Cardiac septum (tissue), 1 donor: ENCODE measurements at places on chromosomes 6 and 20. TPM values are rescaled to one million over a fixed set of nuclear protein-coding genes. Genes with fewer than 3 reads are reported as not detected.

- no peak for DNase-seq
These were observed 5.6 kb downstream of the SRSF3 start for GRCh38 chr6:36599791-36600209.

DNA sequence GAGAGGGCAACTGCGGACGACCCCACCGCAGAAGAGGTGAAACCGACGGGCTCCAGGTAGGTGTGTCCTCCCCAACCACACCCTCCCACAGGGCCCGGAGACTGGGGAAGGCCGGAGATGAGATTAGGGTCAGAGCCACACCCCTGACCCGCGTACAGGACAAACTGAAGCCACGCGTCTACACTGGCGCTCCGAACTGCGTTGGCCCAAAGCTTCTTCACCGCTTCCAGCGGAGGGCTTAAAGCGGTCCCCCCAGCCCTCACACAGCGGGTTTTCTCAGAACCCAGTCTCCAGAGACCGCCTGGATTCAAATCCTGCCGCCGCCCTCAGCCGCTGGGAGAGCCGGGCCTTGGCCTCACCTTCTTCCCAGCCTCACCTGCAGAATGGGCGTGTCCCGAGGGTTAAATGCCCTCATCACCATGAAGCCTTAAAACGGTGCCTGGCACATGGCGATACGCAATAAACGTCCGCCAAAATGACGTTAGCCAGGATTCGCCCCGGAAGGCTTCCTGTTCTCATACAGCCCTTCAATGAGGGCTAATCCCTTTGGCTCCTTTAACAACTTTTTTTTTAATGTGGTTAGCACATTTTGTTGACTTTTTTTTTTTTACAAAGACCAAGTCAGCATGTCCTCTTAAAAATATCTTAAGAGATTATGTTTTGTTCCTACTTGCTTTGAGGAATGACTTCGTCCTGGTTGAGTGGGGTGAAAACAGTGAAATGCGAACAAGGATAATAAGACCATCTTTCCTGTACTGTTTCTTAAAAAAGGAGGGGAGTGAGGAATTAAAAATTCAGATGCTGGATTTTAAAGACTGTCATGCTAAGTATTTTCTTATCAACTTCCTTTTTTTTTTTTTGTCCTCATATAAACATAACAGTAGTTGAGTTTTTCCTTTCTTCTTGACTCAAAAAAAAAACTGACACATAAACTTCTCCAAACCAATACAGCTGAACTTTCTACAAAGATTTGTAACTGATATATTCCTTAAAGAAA, 15.1 kb upstream of the ZNF217 start:
- DNase-seq = no peak

GRCh38 chr6:50289366-50289765, 239.6 kb upstream of the DEFB112 start:
- DNase-seq = no peak

GRCh38 chr6:138477913-138478539, 21.3 kb downstream of the NHSL1 start:
- DNase-seq = no peak

GRCh38 chr20:16428112-16428511, 145.1 kb downstream of the KIF16B start:
- no peak for DNase-seq

- DNase-seq = no peak
These were observed 184.2 kb upstream of the BMP2 start for GRCh38 chr20:6583134-6583738.

DNA sequence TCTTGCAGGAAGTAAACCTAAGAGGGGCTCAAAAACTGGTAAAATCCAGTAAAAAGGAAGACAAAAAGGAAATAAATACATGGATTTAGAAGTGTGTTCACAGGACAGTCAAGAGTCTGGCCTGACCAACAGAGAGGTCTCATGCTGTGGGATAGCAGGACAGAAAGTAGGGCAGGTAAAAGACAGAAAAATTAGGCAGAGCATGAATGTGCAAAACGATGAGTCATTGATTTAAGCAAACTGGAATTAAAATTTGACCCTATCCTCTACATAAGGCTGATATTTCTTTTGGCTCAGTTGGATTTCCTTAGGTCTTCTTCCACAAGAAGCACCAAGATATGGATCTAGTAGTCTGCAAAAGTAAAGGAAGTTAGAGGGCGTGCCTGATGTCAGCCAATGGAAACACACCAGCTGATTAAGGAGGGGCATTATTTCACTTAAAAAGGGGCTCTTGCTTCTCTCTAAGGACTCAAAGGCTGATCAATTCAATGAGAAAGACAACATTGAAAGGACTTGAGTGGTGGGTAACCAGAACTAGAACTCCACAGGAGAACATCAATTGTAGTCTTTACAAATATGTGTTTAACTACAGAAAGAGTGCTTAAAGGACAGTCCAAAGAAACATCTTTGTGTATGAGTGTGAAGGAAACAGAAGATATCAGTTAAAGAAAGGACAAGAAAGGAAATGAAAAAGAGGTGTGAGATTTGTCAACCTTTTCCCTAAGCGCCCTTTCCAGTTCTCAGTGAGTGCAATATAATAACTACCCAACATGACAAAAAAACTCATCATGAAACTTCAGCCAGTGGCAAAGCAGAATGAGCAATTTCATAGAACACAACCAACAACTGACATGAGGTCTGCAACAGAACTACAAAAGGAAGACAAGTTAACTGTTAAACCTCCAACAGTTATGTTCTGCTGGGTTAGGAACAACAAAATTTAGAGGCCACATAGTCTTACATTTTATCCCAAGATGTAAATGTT, 19.4 kb upstream of the MYB start:
- no peak for DNase-seq

DNA sequence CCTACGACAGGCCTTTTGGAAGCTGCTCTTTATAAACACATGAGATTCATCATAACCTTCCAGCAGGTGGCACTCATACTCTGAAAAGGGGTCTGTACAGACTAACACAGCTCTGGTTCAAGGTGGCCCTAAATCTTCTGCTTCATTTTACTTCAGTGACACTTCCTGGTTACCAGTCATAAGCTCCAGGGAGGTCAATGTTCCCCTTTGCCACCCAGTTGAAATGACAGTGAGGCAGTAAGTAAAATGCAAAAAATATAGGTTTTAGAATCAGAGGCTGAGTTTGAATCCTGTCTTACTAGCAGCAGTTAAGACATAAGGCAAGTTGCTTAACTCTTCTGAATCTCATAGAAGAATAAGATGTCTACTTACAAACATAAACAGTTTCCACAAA, 132.8 kb downstream of the CDK19 start:
- DNase-seq = no peak

- no peak for DNase-seq
These were observed 185.7 kb downstream of the TFAP2B start for GRCh38 chr6:51004380-51004779.

DNA sequence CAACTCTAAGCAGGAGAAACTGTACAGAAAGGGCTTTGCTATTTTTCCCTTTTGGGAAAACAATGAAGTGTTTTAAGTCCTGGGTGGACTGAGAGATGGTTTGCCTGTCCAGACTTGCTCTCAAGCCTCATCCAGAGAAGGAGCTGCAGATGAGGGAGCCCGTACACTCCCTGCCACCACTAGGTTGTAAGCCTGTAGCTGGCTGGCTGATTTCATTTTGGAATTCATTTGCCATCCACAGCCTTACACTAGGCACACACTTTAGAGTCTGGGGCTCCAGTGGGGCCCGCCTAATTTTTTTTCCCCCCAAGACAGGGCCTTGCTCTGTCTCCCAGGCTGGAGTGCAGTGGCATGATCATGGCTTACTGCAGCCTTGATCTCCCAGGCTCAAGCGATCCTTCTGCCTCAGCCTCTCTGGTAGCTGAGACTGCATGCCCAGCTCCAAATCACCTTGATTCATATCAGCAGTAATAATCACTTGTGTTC, 28.4 kb downstream of the POFUT1 start:
- DNase-seq = no peak

- DNase-seq = peak; percentile 65
These were observed 228.5 kb downstream of the ERMARD start for GRCh38 chr6:169979873-169980432.

DNA sequence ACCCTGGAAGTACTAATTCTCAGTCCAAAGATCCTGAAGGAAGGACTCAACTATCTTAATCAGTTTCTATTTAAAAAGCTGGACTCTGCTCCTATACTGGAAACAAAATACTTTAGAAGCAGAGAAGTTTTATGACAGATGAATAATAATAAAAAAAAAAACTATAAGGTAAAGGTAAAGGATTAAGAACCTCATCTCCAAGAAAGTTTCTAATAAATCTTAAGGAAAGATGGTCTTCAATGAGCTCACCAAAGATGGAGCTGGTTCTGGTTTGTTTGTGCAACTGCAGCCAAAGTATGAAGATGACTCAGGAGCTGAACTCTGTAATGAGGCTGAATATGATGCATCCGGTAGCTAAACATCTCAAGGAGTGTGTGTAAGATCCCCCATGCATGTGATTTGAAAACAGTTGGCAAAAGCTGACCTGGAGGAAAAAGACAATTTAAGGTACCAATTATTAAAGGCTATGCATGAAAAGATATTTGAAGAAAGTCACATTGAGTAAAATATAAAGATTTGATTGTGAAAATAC, 25.2 kb downstream of the MED23 start:
- no peak for DNase-seq

DNA sequence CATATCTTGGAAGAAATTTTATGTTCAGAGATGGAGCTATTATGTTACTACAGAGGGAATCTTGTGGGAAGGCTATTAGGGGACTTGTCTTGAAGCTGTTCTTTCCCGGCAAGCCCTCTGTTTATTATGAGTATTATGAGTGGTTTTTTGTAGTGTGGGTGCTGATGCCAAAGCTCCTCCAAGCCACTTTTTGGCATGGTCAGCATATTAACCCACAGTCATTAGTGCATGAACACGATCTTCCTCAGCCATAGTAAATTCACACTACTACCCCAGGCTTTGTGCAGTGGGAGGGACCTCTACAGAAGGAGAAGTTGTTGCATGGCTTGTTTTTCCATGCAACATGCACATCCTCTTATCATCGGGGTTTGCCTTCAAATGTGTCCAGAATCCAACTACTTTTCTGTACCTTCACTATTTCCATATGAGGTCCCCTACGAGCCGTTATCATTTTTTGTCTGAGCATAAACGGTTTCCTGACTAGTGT, 6.5 kb upstream of the BMP6 start:
- no peak for DNase-seq

DNA sequence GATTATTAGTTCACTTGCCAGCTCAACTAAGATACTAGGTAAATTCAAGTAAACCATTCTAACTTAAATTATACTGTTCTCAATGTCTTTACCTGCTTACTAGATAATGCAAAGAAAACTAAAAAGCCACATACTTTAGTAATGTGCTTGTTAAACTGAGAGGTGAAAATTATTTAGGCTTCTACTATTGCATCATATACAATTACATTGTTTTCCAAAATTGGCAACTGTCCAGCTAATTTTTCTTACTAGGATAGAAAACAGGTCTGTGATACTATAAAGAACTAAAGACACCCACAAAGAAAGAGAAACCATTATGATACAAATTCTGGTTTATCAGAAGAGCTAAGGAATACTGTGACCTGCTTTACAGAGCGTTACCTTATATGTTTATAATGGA, 45.6 kb upstream of the ALDH8A1 start:
- no peak for DNase-seq

DNA sequence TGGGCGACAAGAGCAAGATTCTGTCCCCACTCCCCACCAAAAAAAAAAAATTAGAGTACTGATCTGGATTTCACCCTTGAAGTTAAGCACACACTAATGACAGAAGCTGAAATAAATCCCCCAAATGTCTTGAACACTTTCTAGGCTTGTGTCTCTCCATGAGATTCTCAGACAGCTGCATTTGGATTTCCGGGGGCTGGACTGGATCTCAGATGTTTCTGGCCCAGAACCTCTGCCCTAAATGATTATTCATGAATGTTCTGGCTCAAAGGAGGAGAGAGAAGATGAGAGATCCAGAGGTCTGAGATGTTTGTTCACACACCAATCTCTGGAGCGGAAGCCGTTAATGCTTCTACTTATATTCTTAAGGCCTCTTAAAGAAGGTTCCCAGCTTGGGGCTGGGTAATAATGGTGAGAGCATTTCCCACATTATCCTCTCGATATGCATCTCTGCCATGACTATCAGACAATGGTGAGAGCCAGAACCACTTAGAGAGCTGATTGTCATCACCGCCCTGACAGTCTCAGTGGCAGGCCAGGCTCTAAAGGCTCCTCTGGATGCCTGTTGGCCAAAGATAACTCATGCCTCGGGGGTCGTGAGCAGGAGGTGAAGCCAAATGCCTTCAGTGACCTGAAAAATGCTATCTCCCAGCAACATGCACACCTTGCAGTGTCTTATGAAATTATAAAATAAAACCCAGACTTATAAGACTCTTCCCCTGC, 127.9 kb upstream of the AGPAT4 start:
- DNase-seq = peak; percentile 27

GRCh38 chr6:680251-680650, 12.7 kb downstream of the EXOC2 start:
- DNase-seq = no peak

PRIM2 gene
- 3.7 TPM for total RNA-seq

PRRC2A gene
- 125 TPM for total RNA-seq

BTN1A1 gene
- not detected for total RNA-seq

TRAPPC3L gene
- 0.16 TPM for total RNA-seq

GJA1 gene
- total RNA-seq = 268 TPM

SMPDL3A gene
- total RNA-seq = 2.6 TPM

FRK gene
- 2.6 TPM for total RNA-seq

KCNK17 gene
- 0.38 TPM for total RNA-seq
